ENCODE measurements at places on chromosomes 2 and 18. TPM values are rescaled to one million over a fixed set of nuclear protein-coding genes. Genes with fewer than 3 reads are reported as not detected.

SSB gene
- 101 TPM for total RNA-seq

- no peak overlapping the region for H3K4me3 ChIP-seq
- H3K4me1 ChIP-seq: no peaks in the 10 kb centered on the region
- no peak overlapping the region for H3K27ac ChIP-seq
- peaks cover 24% of the 10 kb centered on the region for H3K27me3 ChIP-seq
- no peaks in the 10 kb centered on the region for H3K36me3 ChIP-seq
Observed at GRCh38 chr18:48475635-48476549, 62.9 kb upstream of the CTIF start.

RMDN2 gene
- total RNA-seq: 1.3 TPM

- peaks cover 51% of the 10 kb centered on the region for H3K36me3 ChIP-seq
- no peak overlapping the region for H3K27ac ChIP-seq
- H3K4me3 ChIP-seq: no peak overlapping the region
- no peaks in the 10 kb centered on the region for H3K27me3 ChIP-seq
- DNase-seq: no peak
Observed at GRCh38 chr2:121450301-121450700, 80.4 kb upstream of the RNU4ATAC start.

- peaks cover 28% of the 10 kb centered on the region for H3K4me1 ChIP-seq
- H3K36me3 ChIP-seq: peaks cover 4% of the 10 kb centered on the region
- no peak overlapping the region for H3K27ac ChIP-seq
- DNase-seq: no peak
- no peak overlapping the region for H3K4me3 ChIP-seq
- H3K27me3 ChIP-seq: peaks cover 7% of the 10 kb centered on the region
Observed at GRCh38 chr2:175234650-175235049, 53.1 kb upstream of the ATP5MC3 start.

WDSUB1 gene
- total RNA-seq: 5.7 TPM

GRHL1 gene
- total RNA-seq: 1.5 TPM

CD28 gene
- total RNA-seq: 133 TPM

- H3K4me3 ChIP-seq: no peak overlapping the region
- H3K27me3 ChIP-seq: peaks cover 33% of the 10 kb centered on the region
- no peak for DNase-seq
- H3K4me1 ChIP-seq: peaks cover 21% of the 10 kb centered on the region
Observed at GRCh38 chr2:226426292-226426736, 373.3 kb downstream of the IRS1 start.

- H3K4me1 ChIP-seq: no peaks in the 10 kb centered on the region
- DNase-seq: no peak
- H3K36me3 ChIP-seq: no peaks in the 10 kb centered on the region
- H3K4me3 ChIP-seq: no peak overlapping the region
- H3K27ac ChIP-seq: no peak overlapping the region
Observed at GRCh38 chr18:25560369-25560768, 208.4 kb upstream of the ZNF521 start.

DNA sequence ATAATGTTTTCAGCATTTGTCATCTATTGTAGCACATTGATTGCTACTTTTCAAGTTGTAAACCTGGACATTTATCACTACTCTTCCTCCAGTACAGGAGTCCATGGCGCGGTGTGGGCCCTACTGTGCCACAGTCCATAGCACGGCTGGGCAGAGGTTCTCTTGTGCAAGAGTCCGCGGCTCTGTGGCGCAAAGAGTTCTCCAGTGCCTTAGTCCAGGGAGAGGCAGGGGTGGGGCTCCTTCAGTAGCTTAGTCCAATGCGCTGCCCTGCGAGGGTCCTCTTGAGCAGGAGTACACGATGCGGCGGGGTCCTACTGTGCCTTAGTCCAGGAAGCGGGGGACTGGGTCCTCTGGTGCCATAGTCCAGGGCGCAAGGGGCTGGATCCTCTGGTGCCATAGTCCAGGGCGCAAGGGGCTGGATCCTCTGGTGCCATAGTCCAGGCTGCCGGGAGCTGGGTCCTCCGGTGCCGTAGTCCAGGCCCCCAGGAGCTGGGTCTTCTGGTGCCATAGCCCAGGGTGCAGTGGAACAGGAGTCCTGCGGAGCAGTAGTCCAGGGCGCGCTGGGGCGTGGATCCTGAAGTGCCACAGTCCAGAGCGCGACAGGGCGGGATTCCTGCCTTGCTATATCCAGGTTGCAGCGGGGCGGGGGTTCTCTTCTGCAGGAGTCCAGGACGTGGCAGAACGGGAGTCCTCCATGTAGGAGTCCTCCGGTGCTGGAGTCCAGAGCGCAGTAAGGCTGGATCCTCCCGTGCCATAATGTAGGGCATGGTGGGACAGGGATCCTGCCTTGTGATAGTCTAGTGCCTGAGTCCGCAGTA is 129.3 kb downstream of the CCDC74A start:
- H3K4me3 ChIP-seq: no peak overlapping the region
- H3K36me3 ChIP-seq: no peaks in the 10 kb centered on the region
- H3K4me1 ChIP-seq: no peaks in the 10 kb centered on the region
- peaks cover 15% of the 10 kb centered on the region for H3K27me3 ChIP-seq
